Thyroid gland (tissue), 4 donors: ENCODE measurements at places on chromosomes 2 and 18. TPM values are rescaled to one million over a fixed set of nuclear protein-coding genes. Genes with fewer than 3 reads are reported as not detected.
A peak's percentile ranks its signal among the peaks of the same experiment; 100 is the strongest.

DNA sequence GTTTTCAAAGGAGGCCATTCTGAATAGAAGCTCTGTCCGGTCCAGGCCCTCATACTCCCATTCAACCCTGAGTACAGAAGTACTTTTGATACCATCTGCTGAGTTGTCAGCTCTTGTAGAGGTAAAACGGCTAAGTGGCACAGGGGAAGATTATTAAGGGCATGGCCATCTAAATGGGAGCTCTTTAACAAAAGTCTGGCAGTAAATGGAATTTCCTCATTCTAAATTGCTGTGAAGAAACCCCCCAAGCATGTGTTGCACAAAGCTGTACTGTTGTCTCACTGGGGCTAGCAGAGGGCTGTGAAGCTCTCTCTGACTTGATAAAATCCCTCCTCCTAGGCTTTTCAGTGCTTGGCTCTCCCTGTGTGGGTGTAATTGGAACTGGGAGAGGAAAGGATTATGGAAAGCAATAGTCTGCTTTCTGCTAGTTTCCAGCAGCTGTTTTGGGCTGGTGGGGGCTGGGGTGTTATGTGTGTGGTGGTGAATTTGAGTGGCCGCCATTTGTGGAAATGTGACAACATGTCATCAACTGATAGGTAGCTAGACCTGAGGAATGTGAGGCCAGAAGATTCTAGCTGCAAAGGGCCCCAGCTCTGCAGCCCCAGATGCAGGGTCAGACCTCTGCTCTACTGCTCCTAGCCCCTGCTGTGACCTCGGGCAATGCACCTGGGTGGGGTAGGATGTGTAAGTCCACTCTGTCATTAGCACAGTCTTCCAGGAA lies 65.1 kb downstream of the MAP4K4 start:
- no peaks in the 10 kb centered on the region for H3K27me3 ChIP-seq
- no peaks in the 10 kb centered on the region for H3K36me3 ChIP-seq
- peaks cover 18% of the 10 kb centered on the region for H3K4me1 ChIP-seq
- no peak overlapping the region for H3K27ac ChIP-seq
- no peak overlapping the region for H3K4me3 ChIP-seq

DNA sequence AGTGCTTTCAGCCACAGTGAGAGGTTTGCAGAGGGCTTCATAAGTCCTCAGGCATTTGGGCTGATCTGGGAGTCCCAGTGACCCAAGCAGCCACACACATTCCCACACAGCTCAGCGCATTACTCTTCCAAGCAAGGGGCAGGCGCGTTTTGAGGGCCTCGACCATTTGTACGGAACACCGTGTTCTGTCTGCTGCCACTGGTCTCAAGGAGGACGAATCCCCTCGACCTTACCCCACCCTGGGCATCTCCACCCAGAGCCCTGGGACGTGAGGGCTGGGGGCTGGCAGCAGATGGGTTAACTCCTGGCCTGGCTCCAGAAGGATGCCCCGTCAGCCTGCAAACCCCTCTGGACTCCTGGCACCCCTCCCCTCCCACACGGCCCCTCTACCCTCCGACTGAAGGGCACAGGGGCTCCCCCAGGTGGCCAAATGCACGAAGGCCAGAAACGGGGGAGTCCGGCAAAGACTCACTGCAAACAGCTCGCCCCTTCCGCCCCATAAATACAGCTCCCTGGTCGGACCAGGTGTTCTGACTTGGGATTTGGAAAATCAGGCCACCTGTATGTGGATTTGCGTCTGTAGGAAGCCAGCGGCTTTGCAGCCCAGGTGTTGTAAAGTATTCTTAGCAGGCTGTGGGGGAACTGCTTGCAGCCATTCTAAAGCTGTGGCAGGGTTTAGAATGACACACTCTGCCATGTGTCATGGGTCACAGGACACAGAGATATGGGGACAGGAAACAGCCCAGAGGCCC lies 33.6 kb upstream of the PTMA start:
- peaks cover 32% of the 10 kb centered on the region for H3K4me1 ChIP-seq
- H3K27me3 ChIP-seq = no peaks in the 10 kb centered on the region
- peak; percentile 79 for DNase-seq
- H3K27ac ChIP-seq = peak overlapping the region; percentile 94
- H3K36me3 ChIP-seq = no peaks in the 10 kb centered on the region

DNA sequence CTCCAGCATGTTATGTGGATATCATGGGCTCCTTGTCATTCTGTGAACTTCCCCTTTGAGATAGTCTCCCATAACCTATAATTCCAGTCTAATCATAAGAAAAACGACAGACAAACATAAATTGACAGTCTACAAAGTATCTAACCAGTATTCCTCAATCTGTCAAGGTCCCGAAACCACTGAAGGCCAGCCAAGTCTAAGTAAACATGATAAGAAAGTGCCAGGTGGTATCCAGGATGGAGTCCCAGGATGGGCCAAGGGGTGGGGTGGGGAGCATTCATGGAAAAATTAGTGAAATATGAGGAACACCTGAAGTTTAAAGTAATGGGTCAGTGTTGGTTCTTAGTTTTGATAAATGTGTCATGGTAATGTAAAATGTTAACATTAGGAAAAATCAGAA lies 355.5 kb downstream of the DPP10 start:
- H3K4me1 ChIP-seq = no peaks in the 10 kb centered on the region
- H3K4me3 ChIP-seq = no peak overlapping the region
- DNase-seq = no peak
- H3K36me3 ChIP-seq = no peaks in the 10 kb centered on the region
- no peaks in the 10 kb centered on the region for H3K27me3 ChIP-seq

DNA sequence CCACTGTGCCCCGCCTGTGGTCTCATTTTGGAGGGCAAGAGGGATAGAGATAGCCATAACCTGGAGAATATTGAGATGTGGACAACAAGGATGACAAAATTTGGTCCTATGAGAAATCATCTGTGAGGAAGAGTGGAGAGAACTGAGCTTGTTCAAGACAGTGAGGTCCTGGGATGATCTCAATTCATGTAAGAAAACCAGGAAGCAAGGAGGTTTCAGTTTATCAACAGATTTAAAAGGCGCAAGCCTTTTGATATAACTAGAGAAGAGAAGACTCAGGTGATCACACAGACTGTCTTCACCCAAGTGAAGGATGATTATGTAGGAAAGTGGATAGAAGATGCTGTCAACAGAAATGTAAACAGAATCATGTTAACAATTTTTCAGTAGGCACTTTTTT lies 39.1 kb downstream of the PCBP1 start:
- H3K4me3 ChIP-seq = no peak overlapping the region
- DNase-seq = no peak
- peaks cover 68% of the 10 kb centered on the region for H3K4me1 ChIP-seq
- no peaks in the 10 kb centered on the region for H3K27me3 ChIP-seq

DNA sequence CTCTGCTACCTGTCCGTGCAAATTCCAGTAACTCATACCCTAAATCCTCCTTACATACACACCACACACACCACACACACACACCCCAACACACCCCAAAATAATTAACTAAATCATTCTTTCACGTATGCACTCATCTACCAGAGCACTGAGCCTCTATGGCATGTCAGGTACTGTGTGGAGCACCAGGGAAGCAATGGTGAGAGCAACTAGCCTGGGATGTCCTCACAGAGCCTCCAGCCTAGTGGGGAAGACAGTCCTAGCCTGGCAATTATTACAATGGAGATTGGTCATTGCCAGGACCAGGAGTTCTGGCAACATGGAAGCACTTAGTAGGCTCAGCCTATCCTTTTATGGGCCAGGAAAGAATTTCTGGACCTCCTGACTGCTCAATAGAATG lies 72.7 kb upstream of the LCLAT1 start:
- H3K4me1 ChIP-seq = peaks cover 15% of the 10 kb centered on the region
- DNase-seq = no peak
- no peaks in the 10 kb centered on the region for H3K36me3 ChIP-seq

- no peak overlapping the region for H3K27ac ChIP-seq
- H3K4me1 ChIP-seq = peaks cover 10% of the 10 kb centered on the region
- DNase-seq = no peak
- no peak overlapping the region for H3K4me3 ChIP-seq
- H3K36me3 ChIP-seq = no peaks in the 10 kb centered on the region
Measured at GRCh38 chr18:8785855-8786482, 80.6 kb downstream of the MTCL1 start.

- no peak for DNase-seq
- H3K36me3 ChIP-seq = no peaks in the 10 kb centered on the region
- H3K27ac ChIP-seq = no peak overlapping the region
Measured at GRCh38 chr18:48009116-48009745, 78.8 kb upstream of the SMAD2 start.

DNA sequence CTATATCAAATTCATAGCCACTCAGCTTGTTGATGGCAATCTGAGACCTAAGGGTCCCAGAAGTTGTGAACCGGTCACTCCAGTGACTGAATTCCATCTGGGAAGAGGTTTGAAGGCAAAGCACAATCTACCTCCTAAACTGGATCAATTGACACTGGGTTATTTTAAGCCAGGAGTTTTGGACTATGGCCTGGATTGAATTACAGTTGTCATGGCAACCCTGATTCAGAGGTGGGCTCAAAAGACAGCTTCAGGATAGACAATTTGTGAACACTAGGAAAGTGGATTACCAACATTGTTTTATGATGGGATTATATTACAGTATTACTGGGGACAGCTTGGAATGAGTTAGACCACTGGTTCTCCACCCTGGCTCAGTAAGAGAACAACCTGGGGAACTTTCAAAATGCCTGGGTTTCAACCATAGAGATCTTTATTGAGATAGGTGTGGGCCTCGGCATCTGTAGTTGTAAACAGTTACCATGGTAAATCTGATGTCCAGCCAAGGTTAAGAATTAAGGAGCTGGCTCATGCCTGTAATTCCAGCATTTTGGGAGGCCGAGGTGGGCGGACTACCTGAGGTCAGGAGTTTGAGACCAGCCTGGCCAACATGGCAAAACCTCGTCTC lies 58.8 kb downstream of the MFSD6 start:
- peaks cover 6% of the 10 kb centered on the region for H3K36me3 ChIP-seq
- H3K27me3 ChIP-seq = no peaks in the 10 kb centered on the region
- DNase-seq = no peak
- H3K27ac ChIP-seq = peak overlapping the region; percentile 88
- H3K4me3 ChIP-seq = no peak overlapping the region

DNA sequence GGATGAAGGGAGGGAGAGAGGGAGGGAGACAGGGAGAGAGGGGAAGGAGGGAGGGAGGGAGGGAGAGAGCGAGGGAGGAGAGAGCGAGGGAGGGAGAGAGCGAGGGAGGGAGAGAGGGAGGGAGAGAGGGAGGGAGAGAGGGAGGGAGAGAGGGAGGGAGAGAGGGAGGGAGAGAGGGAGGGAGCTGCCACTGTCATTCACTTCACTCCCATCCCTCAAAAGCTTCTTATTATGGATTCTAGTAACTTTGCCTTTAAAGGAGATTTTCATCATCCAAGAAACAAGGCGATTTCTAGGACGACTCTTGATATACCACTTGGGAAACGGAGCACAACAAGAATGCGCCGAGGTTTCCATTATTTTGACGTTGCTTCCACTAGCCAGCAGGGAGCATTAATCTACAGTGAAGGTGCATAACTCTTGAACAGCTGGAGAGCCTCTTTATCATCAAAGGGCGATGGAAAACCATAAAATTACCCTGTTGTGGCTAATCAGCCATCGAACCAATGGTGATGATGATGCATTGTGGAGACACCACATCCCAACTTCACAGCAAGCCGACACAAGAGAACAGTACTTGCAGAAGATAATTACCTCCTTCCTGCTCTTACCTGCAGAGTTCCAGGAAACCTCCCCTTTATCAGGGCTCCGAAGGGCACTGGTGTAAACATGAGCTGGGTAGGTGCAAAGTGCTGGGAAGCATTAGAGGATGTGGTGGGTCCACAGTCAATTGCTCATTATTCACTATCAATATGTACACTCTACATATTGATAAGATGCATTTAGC lies 130.5 kb downstream of the EIPR1 start:
- DNase-seq = no peak
- no peaks in the 10 kb centered on the region for H3K36me3 ChIP-seq
- H3K27me3 ChIP-seq = no peaks in the 10 kb centered on the region
- H3K4me3 ChIP-seq = no peak overlapping the region
- H3K4me1 ChIP-seq = no peaks in the 10 kb centered on the region
- H3K27ac ChIP-seq = no peak overlapping the region

DNA sequence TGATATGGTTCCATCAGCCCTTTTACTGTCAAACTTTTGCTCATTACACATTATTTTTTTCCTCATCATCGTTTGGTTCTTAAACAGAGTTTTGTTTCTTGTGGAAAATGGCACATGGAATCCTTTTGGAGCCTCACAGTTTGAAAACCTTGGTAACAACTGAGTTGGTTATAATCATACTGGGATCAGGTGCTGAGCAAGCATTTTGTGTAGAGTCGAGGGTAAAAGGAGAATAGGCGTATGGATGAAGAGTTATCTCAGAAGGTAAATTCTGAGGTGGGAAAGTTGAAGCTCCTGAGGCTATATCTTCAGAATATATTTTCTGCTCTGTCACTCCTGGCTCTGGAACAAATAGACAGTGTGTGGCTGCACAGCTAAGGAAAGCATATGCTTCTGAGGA lies 274.0 kb upstream of the DSEL start:
- H3K36me3 ChIP-seq = no peaks in the 10 kb centered on the region
- DNase-seq = no peak

GRCh38 chr2:119718501-119719260 lies 39.7 kb downstream of the TMEM177 start:
- DNase-seq = no peak
- H3K27me3 ChIP-seq = no peaks in the 10 kb centered on the region
- H3K4me1 ChIP-seq = peaks cover 24% of the 10 kb centered on the region
- H3K36me3 ChIP-seq = no peaks in the 10 kb centered on the region

GRCh38 chr2:238939521-238940403 lies 91.9 kb downstream of the TWIST2 start:
- no peaks in the 10 kb centered on the region for H3K36me3 ChIP-seq
- no peak overlapping the region for H3K4me3 ChIP-seq
- DNase-seq = no peak

- DNase-seq = no peak
- no peaks in the 10 kb centered on the region for H3K4me1 ChIP-seq
- no peak overlapping the region for H3K4me3 ChIP-seq
Measured at GRCh38 chr18:23648940-23649607, 13.6 kb downstream of the ANKRD29 start.

GRCh38 chr18:75205514-75206132 lies 3.3 kb downstream of the PTGR3 start:
- H3K27ac ChIP-seq = no peak overlapping the region
- peaks cover 39% of the 10 kb centered on the region for H3K4me1 ChIP-seq
- H3K4me3 ChIP-seq = no peak overlapping the region
- H3K27me3 ChIP-seq = no peaks in the 10 kb centered on the region
- no peak for DNase-seq

DNA sequence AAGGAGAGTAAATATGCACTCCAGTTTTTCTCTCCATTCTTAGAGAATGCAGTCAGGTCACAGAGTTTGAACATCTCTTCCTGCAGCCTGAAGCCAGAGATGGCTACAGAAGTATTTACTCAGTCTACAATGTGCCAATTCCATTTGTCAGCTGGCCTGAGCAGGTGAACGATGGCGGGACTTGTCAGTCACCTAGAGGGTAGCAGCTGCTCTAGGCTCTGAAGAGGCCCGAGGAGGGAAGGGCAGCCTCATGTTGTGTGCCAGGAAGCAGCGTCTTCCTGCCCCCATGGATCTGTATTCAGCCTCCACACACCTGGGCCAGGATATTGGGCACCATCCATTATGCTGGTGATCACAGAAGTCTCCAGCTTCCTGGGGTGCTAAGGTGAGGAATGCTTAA lies 316.7 kb upstream of the CHAC2 start:
- no peak overlapping the region for H3K27ac ChIP-seq
- peak; percentile 4 for DNase-seq
- no peaks in the 10 kb centered on the region for H3K27me3 ChIP-seq
- H3K36me3 ChIP-seq = no peaks in the 10 kb centered on the region
- H3K4me1 ChIP-seq = peaks cover 19% of the 10 kb centered on the region
- no peak overlapping the region for H3K4me3 ChIP-seq

Gene AQP12B
- total RNA-seq = not detected

Gene CD8B2
- total RNA-seq = 0.24 TPM

Gene ANKRD30B
- total RNA-seq = 0.11 TPM

Gene ZNF385B
- total RNA-seq = 1.3 TPM

Gene ZNF2
- total RNA-seq = 5.6 TPM

Gene CKAP2L
- 0.29 TPM for total RNA-seq

Gene SLC9A4
- total RNA-seq = not detected

Gene GPR35
- total RNA-seq = 1.7 TPM
